IMR-90 (cell line): ENCODE measurements at places on chromosomes 1 and 21. TPM values are rescaled to one million over a fixed set of nuclear protein-coding genes. Genes with fewer than 3 reads are reported as not detected.

- DNase-seq = no peak
Observed at GRCh38 chr1:169090308-169090899, 16.1 kb upstream of the ATP1B1 start.

GRCh38 chr1:23029337-23029736 lies 10.1 kb downstream of the KDM1A start:
- DNase-seq = no peak

GRCh38 chr1:244174922-244175521 lies 123.9 kb downstream of the ZBTB18 start:
- DNase-seq = no peak

- no peak for DNase-seq
Observed at GRCh38 chr1:117112047-117112717, 9.4 kb downstream of the TRIM45 start.

DNA sequence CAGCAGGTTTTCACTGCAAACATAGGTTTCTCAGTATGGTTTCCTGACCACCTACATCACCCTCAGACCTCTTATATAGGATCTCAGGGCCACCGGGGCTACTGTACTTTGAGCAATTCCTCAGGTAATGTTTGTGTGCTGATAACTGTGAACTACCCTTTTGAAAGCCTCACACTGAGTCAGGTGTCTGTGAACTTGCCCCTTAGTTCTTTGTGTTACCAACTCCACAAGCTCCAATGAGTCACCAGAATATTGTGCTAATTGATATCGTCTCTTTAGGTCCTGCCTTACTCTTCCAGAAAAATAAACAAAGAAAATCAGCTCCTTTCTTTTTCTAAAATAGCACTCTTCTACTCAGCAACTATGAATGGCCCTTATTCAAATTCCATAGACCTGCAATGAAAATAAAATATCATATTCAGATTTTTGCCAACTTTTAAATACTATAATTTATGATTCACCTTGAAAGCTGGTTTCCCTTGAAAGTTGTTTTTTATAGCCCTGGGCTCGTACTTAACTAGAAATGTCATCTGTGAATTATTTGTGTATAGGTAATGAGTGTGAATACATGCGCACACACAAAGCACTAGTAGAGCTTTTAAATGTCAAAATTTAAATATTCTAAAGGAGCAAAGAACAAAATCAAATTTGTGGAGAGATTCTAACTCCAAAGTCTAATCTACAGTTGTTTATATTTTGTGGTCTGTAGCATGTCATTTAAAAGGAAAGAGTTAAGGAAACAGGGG lies 88.1 kb upstream of the WARS2 start:
- DNase-seq = no peak

Gene GUCA2A
- total RNA-seq = not detected in 2 replicates

Gene MFAP2
- total RNA-seq = 2.5 and 3.9 TPM in 2 replicates

Gene SAMD11
- 5.9 and 6.9 TPM in 2 replicates for total RNA-seq
